ENCODE measurements at places on chromosomes 3 and 15.

- DNase-seq = no peak
These were observed 104.6 kb upstream of the SELENOK start for GRCh38 chr3:53996141-53996874.

DNA sequence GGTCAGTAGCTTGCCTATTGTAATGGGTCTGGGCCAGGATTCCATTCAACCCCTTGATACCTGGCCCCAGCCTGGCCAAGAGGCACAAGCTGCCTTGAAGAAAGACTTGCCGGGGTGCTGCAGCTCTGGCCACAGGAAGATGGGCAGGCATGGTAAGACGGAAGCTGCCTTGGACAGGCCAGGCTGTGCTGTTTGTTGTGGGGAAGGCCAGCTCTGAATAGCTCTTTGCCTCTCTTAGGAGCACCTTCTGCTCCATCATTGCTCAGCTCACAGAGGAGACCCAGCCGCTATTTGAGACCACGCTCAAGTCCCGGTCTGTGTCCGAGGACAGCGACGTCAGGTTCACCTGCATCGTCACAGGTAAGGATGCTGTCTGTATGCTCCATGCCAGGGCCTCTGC lies 10.1 kb downstream of the ALPK3 start:
- no peak for DNase-seq

- DNase-seq = peak; percentile 74
These were observed 6.5 kb downstream of the CHD2 start for GRCh38 chr15:92906563-92907081.

DNA sequence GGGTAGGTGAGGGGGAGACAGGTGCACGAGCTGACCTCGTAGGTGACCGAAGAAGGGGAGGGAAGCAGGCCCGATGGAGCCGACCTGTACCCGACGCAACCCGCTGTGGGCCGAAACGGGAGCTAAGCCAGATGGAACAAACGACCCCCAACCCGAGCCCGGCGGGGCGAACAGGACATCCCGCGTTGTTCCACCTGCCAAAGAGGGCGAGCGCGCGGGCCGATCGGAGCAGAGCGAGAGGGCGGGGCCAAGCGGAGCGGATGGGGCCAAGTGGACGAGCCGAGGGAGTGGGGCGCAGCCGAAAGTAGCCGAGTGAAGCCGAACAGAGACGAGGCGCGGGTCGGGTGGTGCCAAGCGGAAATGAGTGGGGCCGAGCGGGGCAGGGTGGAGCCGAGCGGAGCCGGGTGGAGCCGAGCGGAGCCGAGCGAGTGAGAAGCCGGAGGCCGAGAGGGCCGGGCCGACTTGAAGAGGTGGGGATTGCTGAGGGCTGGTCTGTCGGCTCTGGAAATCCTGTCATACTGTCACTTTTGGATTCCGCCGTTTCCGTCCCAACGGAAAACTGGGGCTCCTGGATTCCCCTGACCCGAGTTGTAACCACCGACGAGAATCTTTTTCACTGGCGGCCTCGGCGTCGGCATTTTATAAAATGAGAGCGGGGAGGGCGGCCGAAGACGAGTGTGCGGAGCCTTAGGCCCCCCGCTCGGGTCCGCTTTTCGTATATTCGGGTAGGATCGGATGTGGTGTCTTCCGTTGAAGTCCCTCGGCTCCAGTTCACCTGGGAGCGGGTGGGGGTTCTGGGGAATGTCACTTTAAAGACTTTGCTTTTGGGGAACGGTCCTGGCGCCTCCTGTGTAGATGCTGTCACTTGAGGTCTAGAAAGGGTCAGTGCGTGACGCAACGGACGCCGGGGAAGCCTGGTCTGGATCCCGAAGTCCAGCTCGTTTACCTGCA lies 15.6 kb upstream of the WNT7A start:
- DNase-seq = peak; percentile 96

- DNase-seq = peak; percentile 16
These were observed 575.4 kb downstream of the NTRK3 start for GRCh38 chr15:87681104-87681503.

GRCh38 chr3:115704661-115705338 lies 81.5 kb downstream of the GAP43 start:
- no peak for DNase-seq
